ENCODE measurements at places on chromosomes 11 and 22. TPM values are rescaled to one million over a fixed set of nuclear protein-coding genes. Genes with fewer than 3 reads are reported as not detected.

DNA sequence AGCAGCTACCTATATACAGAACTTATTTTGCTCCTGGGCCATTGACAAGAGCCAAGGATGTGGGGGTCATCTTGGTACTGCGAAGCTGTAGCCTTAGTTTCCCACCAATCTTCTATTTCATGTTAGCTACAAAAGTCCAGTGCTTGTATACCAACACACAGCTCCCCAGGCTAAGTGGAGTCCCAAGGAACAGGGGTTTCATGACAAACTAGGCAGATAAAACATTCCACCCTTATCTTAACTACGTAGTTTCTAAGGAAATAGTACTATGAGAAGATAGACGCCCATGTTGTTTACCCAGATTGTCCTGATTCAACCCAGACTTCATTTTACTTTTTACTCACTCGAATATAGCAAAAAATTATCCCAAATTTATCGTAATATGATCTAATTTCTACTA is 218.5 kb downstream of the DYNC2H1 start:
- H3K27ac ChIP-seq, result no peak overlapping the region
- no peak for DNase-seq
- H3K4me1 ChIP-seq, result no peaks in the 10 kb centered on the region
- no peaks in the 10 kb centered on the region for H3K27me3 ChIP-seq

DNA sequence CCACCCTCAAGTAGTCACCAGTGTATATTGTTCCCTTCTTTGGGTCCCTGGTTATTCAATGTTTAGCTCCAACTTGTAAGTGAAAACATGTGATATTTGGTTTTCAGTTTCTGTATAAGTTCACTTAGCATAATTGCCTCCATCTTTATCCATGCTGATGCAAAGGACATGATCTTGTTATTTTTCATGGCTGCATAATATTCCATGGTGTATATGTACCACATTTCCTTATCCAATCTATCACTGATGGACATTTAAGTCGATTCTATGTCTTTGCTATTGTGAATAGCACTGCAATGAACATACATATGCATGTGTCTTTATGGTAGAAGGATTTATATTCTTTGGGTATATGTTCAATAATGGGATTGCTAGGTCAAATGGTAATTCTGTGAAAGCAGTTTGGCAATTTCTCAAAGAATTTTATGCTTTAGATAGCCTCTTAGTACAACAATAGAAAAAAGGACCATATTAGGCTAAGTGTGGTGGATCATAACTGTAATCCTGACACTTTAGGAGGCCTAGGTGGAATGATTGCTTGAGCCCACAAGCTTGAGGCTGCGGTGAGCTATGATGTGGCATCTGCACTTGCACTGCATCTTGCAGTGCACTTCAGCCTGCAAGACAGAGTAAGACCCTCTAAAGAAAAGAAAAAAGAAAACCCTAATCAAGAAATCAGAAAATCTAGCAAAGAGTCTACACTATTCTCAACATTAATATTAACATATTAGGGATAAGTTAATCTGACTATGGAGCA is 468.5 kb upstream of the FAT3 start:
- H3K27ac ChIP-seq, result no peak overlapping the region
- no peaks in the 10 kb centered on the region for H3K27me3 ChIP-seq
- DNase-seq, result no peak
- H3K4me3 ChIP-seq, result no peak overlapping the region
- H3K36me3 ChIP-seq, result no peaks in the 10 kb centered on the region

DNA sequence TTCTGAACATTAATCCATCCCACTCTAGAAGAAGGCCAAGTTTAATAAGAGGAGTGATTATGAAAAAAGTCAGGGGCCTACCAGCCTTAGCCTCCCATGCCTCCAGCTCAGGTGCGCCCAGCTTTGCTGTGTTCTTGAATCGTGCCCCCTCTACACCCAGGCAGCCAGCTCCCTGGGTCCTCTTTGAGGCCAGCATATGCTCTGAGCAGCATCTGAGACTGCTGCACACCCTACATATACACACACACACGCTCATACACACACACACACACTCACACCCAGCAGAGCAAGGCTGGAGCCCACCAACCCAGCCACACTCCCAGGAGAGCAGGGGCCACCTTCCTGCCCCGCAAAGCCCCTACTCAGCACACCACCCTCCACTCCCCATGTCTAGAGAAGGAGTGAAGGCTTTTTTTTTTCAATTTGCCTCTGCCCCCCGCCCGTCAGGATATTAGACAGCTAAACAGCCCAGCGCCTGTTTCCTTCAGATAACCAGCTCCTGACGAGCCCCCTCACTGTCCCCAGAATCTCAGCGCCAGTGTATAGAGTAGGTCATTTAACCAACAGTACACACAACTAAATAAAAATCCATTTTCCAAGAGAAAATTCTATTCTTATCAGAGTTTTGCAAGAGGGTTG is 121.6 kb downstream of the BUD13 start:
- H3K27me3 ChIP-seq, result no peaks in the 10 kb centered on the region
- no peaks in the 10 kb centered on the region for H3K4me1 ChIP-seq
- no peaks in the 10 kb centered on the region for H3K36me3 ChIP-seq
- no peak overlapping the region for H3K4me3 ChIP-seq

- no peak overlapping the region for H3K4me3 ChIP-seq
- H3K4me1 ChIP-seq, result no peaks in the 10 kb centered on the region
- H3K36me3 ChIP-seq, result no peaks in the 10 kb centered on the region
- no peaks in the 10 kb centered on the region for H3K27me3 ChIP-seq
- no peak overlapping the region for H3K27ac ChIP-seq
Measured at GRCh38 chr11:122954455-122954854, 27.2 kb downstream of the BSX start.

The GTSE1 gene
- 1.5 TPM for total RNA-seq

GRCh38 chr11:10414659-10415058 is 40.4 kb upstream of the AMPD3 start:
- H3K4me3 ChIP-seq, result no peak overlapping the region
- no peaks in the 10 kb centered on the region for H3K4me1 ChIP-seq
- no peak overlapping the region for H3K27ac ChIP-seq

DNA sequence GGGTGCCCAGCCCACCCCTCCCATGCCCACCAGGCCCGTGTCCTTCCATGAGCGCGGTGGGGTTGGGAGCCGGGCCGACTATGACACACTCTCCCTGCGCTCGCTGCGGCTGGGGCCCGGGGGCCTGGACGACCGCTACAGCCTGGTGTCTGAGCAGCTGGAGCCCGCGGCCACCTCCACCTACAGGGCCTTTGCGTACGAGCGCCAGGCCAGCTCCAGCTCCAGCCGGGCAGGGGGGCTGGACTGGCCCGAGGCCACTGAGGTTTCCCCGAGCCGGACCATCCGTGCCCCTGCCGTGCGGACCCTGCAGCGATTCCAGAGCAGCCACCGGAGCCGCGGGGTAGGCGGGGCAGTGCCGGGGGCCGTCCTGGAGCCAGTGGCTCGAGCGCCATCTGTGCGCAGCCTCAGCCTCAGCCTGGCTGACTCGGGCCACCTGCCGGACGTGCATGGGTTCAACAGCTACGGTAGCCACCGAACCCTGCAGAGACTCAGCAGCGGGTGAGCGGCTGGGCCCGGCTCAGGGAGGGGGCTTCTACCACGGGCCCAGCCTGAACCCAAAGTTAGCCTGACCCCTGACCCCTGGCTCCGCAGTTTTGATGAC is 3.0 kb downstream of the PKP3 start:
- H3K27ac ChIP-seq, result no peak overlapping the region
- H3K27me3 ChIP-seq, result no peaks in the 10 kb centered on the region
- no peak overlapping the region for H3K4me3 ChIP-seq
- peak; percentile 78 for DNase-seq

Measured in aorta (tissue), 5 donors.